Activated CD8-positive, alpha-beta T cell treated with anti-CD3 and anti-CD28 coated beads, Interleukin-2, amount 10 ng/mL, durations not matched to agents 7 days and 5 days (primary cell): ENCODE measurements at places on chromosomes 7 and 10.
A peak's percentile ranks its signal among the peaks of the same experiment; 100 is the strongest.

DNA sequence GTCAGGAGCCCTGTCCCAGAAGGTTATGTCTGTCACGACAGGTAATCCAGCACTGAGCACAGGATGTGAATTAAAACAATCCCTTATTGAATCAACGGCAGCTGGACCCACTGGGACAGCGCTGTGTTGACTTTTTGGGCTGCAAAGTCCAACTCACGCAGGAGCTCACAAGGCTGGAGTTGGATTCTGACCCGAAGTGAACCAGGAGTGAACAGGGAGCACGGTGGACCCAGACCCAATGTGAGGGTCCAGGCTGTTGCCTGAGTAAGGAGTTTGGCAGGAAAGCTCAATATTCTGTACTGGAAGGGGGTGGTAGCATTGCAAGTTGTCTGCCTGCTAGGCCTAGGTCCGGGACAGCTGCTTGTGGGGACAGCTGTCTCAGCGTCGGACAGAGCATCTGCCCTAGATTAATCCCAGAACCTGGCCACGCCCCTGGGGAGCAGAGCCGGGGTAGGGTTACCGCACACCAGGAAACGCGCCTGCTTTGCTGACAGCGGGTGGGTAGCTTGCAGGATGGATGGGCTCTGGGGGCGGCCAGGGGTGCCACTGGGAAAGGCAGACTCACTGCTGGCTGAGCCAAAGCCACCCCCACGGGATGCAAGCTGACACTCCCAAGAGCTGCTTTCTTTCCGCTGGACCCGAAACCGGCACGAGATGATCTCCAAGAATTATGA is 24.0 kb downstream of the COL26A1 start:
- DNase-seq: no peak

- peak; percentile 60 for DNase-seq
These were observed 9.1 kb upstream of the ZYX start for GRCh38 chr7:143372070-143372469.

- DNase-seq: no peak
These were observed 15.8 kb upstream of the LYZL2 start for GRCh38 chr10:30645340-30645827.

DNA sequence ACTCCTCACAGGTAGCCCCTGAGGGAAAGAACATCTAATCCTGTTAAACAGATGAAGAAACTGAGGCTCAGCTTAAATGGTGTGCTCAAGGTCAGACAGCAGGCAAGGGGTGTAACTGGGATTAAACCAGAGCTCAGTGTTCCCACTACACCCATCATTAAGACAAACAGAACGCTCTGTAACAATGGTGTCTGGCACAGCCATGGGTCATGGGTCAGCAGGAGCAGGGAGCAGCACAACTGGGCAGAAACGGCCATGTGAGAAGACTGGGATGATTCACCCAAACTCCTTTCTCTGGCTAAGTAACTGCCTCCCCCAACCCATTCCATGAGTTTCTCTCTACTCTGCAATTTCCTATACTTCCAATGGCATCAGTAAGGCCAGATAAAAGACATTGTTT is 85.5 kb upstream of the PDE1C start:
- DNase-seq: no peak

GRCh38 chr10:22010973-22011408 is 7.5 kb upstream of the DNAJC1 start:
- DNase-seq: no peak

DNA sequence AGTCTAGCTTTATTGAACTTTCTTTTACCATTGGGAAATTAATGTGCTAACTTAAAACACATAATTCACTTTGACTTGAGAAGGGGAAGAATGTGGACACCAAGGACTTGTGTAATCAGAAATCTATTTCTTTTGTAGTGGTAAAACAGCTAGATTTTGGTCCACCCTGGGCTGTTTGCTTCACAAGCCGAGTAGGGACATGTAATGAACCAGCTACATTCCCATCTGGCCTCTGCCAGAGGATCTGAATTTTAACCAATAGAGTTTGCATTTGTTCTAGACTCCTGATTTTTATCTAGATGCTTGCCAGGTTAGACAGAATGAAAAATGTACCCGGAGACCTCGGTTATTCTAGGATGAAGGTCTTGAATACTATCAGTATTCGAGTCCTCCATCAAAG is 1.9 kb downstream of the CACNB2 start:
- DNase-seq: no peak

GRCh38 chr7:46746695-46747687 is 825.9 kb upstream of the IGFBP3 start:
- DNase-seq: no peak

GRCh38 chr10:26776258-26776657 is 78.8 kb downstream of the PDSS1 start:
- no peak for DNase-seq

GRCh38 chr7:50711271-50712175 is 71.2 kb downstream of the GRB10 start:
- no peak for DNase-seq

DNA sequence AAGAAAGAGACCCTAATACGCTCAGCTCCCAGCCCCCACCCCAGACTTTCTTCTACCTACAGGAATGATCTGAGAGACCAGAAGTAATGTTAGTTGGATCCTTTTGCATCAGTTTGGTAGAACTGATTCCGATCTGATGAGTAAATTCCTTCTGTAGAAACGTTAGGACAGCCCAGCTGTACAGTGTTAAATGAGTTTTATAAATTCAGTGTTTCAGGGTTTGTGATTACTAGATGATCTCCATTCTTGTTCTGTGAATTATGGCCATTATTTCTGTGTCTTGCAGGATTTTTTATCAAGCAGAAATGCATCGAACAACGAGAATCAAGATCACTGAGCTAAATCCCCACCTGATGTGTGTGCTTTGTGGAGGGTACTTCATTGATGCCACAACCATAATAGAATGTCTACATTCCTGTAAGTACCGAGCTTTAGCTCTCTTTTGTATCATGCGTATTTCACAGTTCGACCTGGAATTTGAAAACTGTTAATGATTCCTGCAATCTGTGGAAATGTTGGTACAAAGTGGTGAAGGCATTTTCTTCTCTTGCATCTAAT is 5.3 kb downstream of the BMI1 start:
- no peak for DNase-seq
